Esophagus muscularis mucosa (tissue), 4 donors: ENCODE measurements at places on chromosomes 3 and 15.

- DNase-seq: no peak
Observed at GRCh38 chr3:64627471-64628321, 60.1 kb downstream of the ADAMTS9 start.

- DNase-seq: no peak
Observed at GRCh38 chr3:71905426-71905825, 120.5 kb upstream of the PROK2 start.

DNA sequence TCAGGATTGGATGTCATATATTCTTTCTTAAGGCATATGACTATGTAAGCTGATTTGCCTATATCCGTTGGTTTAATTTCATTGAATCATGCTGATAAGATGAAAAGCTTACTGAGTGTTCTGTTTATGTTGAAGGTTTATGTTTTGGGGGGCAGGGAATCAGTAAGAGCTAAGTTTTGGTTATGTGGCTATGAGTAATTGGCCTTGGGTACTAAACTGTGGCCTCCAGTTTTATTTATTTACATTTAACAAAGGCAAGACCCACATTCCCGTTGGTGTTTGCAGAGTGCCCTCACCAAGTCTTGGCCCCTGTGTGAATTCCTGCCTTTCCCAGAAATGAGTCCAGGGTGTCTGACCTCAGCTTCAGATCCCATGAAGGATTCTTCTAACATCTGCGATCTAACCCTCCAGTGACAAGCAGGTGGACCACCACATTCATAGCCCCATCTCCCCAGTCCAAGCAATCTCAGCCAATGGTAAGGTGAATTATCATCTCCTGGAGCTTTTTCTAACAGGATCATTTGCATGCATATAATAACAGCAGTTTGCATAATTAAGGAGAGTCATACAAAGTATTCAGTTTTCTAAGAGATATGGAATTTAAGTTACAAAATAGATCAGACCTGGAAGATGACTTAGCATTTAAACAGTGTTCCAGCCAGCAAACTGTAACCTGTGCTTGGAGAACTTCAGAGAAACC, 27.4 kb downstream of the GLDN start:
- no peak for DNase-seq

DNA sequence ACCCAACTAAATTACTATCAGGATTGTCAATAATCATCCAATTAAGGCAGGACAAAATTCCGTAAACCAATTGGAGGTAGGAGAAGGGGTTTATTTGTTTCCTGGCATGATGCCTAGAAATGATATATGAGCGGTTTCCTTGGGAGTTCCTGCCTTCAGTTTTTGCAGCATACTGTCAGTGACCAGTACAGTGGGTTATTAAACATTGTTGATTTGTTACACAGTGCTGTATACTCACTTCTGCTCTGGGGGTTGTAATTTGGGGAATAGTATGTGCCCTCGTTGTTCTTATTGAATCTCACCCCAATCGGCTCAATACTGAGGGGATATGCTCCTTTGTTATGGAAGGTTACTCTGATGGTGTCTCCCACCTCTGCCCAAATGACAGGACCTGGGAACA, 22.2 kb downstream of the CP start:
- no peak for DNase-seq
